A549 treated with CpdA at 1 μM for 4 hours (cell line): ENCODE measurements at places on chromosomes 7 and 10. TPM values are rescaled to one million over a fixed set of nuclear protein-coding genes. Genes with fewer than 3 reads are reported as not detected.

Gene CRTAC1
- 0.96 to 1.7 TPM (median 1.4 TPM) in 5 replicates for total RNA-seq

Gene ADRA2A
- total RNA-seq = 0.03 to 0.07 TPM in 2 of 5 replicates, not detected in the others

Gene SNCG
- total RNA-seq = 8.7 to 13.7 TPM (median 12.7 TPM) in 5 replicates

Gene AKR1B15
- total RNA-seq = 31.9 to 46.8 TPM (median 39.2 TPM) in 5 replicates

Gene PRKG1
- total RNA-seq = not detected in 5 replicates

Gene SCRN1
- 50.8 to 69.9 TPM (median 61.0 TPM) in 5 replicates for total RNA-seq

Gene CFAP70
- total RNA-seq = 0.14 to 0.28 TPM (median 0.21 TPM) in 5 replicates

Gene PRSS37
- not detected in 5 replicates for total RNA-seq

Gene CFTR
- 0.06 to 0.13 TPM in 2 of 5 replicates, not detected in the others for total RNA-seq

Gene VPS50
- 5.6 to 10.8 TPM (median 6.6 TPM) in 5 replicates for total RNA-seq
